Astrocyte (in vitro differentiated cells and primary cell): ENCODE measurements at places on chromosomes 7 and 10. TPM values are rescaled to one million over a fixed set of nuclear protein-coding genes. Genes with fewer than 3 reads are reported as not detected.

Gene LIPK
- not detected in 2 replicates for total RNA-seq

Gene ARHGEF35
- 4.4 and 5.0 TPM in 2 replicates for total RNA-seq

Gene GIMAP1
- not detected in 2 replicates for total RNA-seq

Gene MACC1
- 0.19 and 2.0 TPM in 2 replicates for total RNA-seq

GRCh38 chr10:113131613-113132261, 181.7 kb downstream of the TCF7L2 start:
- H3K27me3 ChIP-seq, result no peaks in the 10 kb centered on the region
- H3K4me3 ChIP-seq, result no peak overlapping the region
- peaks cover 13% of the 10 kb centered on the region for H3K4me1 ChIP-seq
- no peaks in the 10 kb centered on the region for H3K36me3 ChIP-seq
- H3K27ac ChIP-seq, result peak overlapping the region; percentile 23

GRCh38 chr7:71637578-71637977, 505.6 kb downstream of the GALNT17 start:
- peaks cover 27% of the 10 kb centered on the region for H3K4me1 ChIP-seq
- no peak overlapping the region for H3K4me3 ChIP-seq
- peak overlapping the region; percentile 42 for H3K27ac ChIP-seq
- no peaks in the 10 kb centered on the region for H3K27me3 ChIP-seq
- DNase-seq, result peak; percentile 85

GRCh38 chr10:47027108-47027783, 116.0 kb downstream of the PTPN20 start:
- no peak overlapping the region for H3K4me3 ChIP-seq
- no peaks in the 10 kb centered on the region for H3K36me3 ChIP-seq
- H3K27me3 ChIP-seq, result no peaks in the 10 kb centered on the region

- H3K4me3 ChIP-seq, result peak overlapping the region; percentile 90
- H3K27me3 ChIP-seq, result no peaks in the 10 kb centered on the region
- H3K36me3 ChIP-seq, result no peaks in the 10 kb centered on the region
These were observed 775 bp upstream of the SEPTIN7 start for GRCh38 chr7:35799846-35800717.

DNA sequence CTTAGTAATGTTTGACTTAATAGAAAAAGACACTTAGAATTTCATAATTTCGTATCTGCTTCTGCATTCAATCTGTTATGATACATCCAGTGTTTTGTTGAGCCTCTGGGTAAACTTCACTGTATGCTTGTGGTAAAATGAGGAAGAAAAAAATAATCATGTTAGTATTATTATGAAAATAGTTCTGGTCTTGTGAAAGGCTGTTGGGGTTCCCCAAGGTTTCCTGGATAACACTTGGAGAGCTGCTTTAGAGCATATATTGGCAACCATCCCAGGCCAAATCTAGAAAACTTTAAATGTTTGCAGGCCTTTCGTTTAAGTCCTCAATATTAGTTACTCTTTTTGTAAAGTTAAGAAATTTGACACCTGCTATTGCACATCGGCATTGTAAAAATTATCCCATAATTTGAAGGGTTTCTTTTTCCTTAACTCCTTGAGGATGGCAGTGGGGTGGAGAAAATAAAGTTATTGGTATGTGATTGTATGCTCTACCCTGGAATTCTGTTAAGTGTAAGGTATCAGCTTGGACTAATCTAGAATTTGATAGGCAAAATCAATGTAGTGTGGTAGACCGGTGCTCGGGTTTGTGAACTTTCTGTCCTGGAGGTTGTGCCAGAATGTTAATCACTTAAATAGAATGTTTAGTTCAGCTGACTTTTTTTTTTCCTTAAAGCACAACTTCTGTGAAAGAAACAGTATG, 54.5 kb downstream of the WAC start:
- peaks cover 21% of the 10 kb centered on the region for H3K4me1 ChIP-seq
- no peak overlapping the region for H3K27ac ChIP-seq

GRCh38 chr7:93044147-93044810, 73.5 kb downstream of the SAMD9 start:
- no peak overlapping the region for H3K4me3 ChIP-seq
- H3K36me3 ChIP-seq, result no peaks in the 10 kb centered on the region
- peak overlapping the region; percentile 90 for H3K27ac ChIP-seq
- DNase-seq, result peak; percentile 87
- H3K27me3 ChIP-seq, result no peaks in the 10 kb centered on the region
